ENCODE measurements at places on chromosomes 2 and 18. TPM values are rescaled to one million over a fixed set of nuclear protein-coding genes. Genes with fewer than 3 reads are reported as not detected.

The UBE2F gene
- 87.1 TPM for total RNA-seq

The DES gene
- 0.77 TPM for total RNA-seq

DNA sequence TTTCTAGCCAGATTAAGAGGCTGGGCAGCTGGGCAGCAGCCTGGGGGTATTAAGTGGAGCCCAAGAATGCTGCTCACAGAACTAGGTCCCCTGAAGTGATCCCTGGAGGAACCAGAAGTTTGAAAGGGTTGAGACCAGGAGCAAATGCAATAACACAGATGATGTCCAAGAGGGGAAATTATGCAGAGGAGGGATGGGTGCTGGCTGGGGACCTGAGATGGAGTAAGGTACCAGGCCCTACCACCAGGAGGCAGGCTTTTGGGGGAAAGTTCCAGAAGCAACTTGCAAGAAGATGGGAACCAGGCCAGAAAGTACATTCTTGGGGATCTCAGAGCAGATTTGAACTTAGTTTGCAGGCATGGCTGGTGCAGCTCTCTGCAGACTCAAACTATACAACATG is 175.1 kb downstream of the NCK2 start:
- DNase-seq, result no peak

- DNase-seq, result peak; percentile 76
These were observed 7.7 kb upstream of the ARHGEF4 start for GRCh38 chr2:130829015-130829414.

GRCh38 chr2:196170213-196170605 is 1.2 kb downstream of the STK17B start:
- DNase-seq, result peak; percentile 57
